Stimulated activated CD8-positive, alpha-beta memory T cell treated with anti-CD3 and anti-CD28 coated beads, Interleukin-4, amount 100 ng/mL, for 1 hour (primary cell): ENCODE measurements at places on chromosomes 12 and 14.

- DNase-seq: no peak
Observed at GRCh38 chr12:3259973-3260372, 182.8 kb downstream of the TSPAN9 start.

GRCh38 chr12:114799574-114800487, 115.9 kb upstream of the TBX3 start:
- no peak for DNase-seq

DNA sequence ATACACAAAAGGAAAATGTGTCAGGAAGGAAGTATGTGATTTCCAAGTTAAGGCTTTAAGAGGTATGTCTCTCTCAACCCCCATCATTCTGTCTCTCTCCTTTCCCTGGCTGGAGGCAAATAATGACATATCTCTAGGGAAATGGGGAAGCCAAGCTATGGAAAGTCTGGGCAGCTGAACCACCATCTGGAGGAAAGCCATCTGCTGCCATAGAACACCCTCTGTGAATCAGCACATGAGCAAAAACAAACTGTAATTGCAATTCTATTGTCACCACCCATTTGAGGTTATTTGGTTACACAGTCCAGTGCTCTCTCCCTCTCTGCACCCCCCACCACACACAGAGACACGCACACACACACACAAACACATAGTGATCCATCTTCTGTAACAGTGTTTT, 766.2 kb downstream of the FLRT2 start:
- no peak for DNase-seq

DNA sequence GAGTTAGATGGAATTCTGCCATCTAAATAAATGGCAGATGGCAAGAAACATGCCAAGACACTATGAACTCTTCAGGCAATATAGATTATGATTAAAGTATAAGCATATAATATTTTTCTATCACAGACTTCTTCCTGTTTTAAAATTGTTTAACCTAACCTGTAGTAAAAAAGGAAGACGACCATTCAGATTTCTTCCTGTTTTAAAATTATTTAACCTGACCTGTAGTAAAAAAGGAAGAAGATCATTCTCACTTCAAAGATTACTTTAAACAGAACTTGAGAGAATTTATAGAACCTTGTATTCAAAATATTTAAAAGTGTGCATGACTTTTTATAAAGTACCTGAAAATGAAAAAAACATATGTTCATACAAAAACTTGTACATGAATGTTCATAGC, 63.5 kb downstream of the RPS6KA5 start:
- DNase-seq: no peak
